EL (cell line): ENCODE measurements at places on chromosomes 16 and 17.
A peak's percentile ranks its signal among the peaks of the same experiment; 100 is the strongest.

- no peak for DNase-seq
These were observed 40.8 kb downstream of the SCNN1G start for GRCh38 chr16:23223368-23223767.

DNA sequence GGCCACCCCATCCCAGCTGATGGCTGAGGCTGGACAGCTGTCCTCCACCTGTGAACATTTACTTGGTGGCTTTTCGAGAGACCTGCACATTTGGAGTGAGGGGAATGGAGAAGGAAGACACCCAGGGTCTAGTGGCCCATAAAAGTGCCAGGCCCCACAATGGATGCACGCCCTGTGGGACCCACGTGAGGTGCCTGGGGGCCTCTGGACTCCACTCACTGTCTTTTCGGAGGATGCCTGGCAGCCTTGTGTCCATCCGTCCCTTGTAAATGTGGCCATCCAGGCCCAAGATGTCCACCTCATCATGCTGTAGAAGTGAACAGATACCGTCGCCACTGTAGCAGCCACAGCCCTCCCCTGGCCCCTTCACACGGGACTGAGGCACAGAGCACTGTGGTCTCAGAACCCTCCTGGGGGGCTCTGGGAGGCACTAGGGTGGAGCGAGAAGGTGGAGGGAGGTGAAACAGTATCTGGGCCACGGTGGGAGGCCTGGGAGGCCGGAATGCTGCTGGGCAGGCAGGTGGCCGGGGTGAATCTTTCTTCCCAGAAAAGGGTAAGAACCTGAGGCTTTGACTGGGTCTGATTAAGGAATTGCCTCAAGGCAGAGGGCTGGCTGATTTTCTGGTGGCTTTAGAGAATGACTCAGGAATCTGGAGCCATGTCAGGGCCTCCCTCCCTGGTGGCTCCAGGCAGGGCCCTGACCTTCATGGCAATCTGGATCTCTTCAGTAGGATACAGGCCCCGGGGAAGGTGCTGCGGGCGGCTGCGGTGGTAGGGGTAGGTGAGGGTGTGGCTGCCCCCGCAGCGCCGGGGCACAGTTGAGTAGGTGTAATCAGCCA is 11.5 kb downstream of the UBALD2 start:
- peak; percentile 74 for DNase-seq

DNA sequence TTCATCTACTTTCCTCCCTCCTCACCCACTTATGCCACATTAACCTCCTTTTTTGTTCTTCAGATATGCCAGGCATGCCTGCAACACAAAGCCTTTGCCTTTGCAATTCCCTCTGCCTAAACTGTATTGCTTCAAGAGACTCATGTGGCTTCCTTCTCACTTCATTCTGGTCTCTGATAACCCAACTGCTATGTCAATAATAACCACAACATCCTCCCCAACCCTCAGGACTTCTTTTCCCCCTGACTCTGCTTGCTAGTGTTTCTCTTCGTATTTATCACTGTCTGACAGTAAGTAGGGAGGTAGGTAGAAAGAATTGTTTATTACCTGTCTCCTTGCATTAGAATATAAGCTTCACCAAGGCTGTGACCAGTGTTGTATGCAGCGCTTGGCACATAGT is 22.4 kb downstream of the RBL2 start:
- DNase-seq, result no peak

DNA sequence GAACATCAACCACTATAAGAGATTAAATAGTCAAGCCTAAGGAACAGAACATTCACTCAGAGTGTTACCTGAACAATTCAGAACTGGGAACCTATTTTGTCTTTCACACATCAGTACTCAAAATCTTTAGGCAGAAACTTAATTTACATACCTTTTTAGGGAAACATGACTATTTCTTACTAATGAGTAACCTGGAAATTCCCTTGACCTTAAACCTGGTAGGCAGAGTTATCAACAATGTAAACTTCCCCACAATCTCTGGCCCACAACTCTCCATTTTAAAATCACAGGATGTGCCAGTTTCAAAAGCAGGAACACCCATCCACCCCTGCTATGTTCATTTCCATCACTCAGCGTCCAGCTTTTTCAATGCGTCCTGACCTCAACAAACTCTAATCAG is 132.9 kb upstream of the ANKFN1 start:
- DNase-seq, result no peak

DNA sequence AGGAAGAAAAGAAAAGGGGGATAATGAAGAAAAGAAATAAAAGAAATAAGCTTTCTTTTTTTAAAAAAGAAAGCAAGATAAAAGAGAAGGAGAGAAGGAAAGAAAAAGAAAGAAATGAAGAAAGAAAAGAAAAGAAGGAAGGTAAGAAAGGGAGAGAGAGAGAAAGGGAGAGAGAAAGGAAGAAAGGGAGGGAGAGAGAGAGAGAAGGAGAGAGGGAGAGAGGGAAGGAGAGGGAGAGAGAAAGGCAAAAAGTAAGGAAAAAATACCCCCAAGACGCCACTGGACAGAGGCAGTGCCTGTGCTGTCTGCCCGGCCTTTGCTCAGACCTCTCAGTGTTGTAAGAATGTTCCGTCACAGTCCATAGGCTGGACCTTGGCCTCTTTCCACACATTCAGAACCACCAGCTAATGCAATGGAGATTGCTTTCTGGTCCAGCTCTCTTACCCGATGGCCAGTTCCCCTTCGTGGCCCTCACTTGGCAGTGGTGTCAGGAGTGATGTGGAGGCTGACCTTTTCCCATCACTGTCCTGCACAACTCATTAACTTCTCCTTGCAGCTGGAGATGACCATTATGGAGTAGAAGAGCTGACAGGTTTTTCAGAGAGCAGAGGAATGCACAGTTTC is 14.3 kb upstream of the HNF1B start:
- no peak for DNase-seq

DNA sequence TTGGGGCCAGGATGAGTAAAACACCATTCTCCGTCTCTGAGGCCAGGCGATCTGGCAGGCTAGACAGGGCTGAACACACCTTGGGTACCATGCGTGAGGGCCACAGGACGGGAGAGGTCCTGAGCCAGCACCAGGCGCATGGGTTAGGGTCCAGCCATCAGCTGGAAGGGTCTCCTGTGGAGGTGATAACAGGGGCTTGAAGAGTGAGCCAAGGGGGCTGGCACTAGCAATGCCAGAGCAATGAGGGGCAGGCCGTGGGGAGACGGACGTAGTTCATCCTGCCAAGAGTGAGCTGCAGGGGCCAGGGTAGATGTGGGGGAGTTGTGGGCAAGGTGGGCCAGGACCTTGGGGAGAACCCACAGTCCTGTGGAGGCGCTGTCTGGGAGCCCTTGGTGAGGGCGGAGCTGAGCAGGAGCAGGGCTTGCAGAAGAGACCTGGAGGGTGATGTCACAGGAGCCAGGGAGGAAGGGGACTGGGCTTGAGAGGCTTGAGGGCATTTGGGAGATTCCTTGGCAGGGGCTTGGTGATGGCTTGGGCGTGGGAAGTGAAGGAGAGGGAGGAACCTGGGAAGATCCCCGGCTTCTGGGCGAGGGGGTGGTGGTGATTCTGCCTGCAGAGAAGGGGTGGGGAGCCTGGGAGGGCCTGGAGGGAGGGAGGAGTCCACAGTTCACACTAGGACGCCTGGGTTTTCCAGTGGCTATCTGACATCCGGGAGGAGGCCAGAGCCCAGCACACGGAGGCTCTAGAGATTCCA is 6.3 kb upstream of the NPTX1 start:
- DNase-seq, result peak; percentile 36

DNA sequence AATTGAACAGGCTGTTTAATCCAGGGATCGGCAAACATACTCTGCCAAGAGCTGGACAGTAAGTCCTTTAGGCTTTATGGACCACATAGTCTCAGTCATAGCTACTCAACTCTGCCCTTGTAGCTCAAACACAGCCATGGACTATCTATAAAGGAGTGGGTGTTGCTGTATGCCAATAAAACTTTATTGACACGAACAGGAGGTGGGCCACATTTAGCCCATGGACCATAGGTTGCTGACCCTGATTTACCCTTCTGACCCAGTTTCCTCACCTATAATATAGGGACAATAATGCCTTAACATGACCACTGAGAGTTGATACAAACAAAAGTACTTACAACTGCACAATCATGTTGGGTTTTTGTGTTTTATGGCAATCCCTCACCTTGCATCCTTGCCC is 257.0 kb upstream of the SDK2 start:
- no peak for DNase-seq

DNA sequence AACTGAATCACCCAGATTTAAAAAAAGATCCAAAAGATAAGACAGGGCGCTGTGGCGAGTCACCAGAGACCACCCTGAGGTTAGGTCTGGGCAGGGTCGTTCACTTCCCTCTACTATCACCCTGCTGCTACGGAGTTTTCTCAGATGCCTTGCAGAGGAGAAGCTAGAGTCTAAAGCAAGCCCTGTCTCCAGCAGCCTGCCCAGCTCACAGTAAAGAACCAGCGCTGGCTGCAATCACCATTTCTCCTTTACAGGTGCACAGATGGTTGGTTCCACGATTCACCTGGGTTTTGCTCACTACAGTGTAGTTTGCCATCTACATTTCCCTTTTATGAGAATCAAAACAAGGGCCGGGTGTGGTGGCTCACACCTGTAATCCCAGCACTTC is 71.3 kb downstream of the SRCIN1 start:
- no peak for DNase-seq

- no peak for DNase-seq
These were observed 29.4 kb upstream of the ATP2A3 start for GRCh38 chr17:3993493-3994220.

DNA sequence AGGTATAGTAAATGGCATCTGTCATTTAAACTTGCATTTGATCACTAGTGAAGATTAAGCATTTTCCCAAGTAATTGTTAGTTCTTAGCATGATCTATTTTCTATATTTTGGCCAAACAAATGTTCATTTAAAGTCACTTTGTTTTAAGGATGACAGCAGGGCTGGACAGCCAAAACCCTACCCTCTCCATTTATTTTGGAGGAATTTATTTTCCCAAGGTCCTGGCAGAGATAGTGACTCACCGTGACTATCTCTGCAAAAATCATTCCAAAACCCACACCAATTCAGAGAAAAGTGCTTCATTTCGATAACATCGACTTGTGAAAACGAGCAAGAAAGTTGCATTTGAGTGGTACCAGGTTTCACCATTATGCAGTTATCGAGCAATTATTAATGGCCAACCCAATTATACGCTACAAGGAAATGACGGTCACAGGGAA is 665 bp upstream of the AKAP1 start:
- no peak for DNase-seq

- no peak for DNase-seq
These were observed 27.1 kb upstream of the VWA3A start for GRCh38 chr16:22065252-22065651.

GRCh38 chr16:84847564-84848355 is 28.0 kb downstream of the CRISPLD2 start:
- DNase-seq, result no peak

DNA sequence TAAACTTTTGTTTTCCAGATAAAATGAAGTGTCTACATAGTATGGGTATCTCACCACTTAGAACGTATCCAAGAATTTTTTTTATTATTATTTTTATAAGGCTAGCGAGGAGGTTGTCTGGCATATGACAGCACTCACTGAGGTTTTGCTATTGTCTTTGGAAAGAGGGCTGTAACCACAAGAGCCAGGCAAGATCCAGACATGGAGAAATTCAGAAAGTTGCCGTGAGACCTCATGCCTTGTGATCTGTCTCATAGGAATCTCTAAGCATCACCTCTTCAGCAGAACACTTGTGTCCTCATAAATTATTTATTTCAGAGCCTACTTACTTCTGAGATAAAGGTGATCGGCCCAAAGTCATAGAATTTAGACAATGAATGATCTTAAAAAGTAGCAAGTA is 410.8 kb downstream of the CDH11 start:
- peak; percentile 52 for DNase-seq

GRCh38 chr16:85963753-85964285 is 64.9 kb downstream of the IRF8 start:
- DNase-seq, result no peak

DNA sequence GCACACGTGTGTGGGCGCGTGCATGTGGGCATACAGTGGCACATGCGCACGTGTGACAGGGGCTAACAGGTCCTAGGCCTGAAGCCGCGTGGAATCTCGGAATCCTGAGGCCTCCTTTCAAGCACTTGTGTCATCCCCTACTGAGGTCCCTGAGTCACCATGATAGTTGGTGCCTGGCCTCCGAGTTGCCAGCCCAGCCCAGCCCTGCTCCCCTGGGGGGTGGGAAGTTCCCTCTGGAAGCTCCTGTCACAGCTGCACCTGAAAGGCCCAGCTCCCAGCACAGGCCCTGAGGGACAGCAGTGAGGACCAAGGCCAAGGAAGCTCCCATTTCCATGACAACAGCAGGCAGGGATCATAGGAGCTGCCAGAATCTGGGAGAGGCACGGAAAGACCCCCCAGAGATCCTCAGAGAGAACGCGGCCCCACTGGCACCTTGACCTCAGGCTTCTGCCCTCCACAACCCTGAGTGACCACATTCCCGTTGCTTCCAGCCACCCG is 35.4 kb upstream of the ENPP7 start:
- DNase-seq, result no peak

DNA sequence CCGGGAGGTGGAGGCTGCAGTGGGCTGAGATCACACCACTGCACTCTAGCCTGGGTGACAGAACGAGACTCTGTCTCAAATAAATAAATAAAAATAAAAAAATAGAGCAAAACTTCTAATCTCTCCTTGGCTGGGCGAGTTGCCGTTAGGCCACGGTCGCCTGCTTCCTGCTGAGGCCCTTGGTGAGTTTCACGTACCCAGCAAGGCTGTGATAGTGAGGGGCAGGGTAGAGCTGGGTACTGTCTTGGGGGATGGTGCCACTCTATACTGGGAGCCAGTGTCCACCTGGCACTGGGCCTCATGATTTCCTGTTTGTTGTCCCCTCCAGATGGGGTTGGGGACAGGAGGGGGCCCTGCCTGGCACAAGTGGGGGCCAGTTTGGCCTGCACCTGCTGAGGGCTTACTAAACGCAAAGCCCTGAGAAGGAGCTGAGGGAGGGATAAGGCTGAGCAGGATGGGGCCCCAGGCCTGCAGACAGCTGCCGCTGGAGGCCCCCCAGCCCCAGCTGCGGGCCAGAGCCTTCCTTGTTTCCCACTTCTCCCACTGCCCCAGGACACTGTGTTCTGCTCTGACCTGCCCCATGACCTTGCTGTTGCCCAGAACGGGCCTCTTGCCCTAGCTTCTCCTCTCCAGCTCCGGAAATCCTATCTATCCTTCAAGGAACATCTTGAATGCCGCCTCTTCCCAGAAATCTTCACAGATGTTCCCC is 25.4 kb downstream of the GJD3 start:
- DNase-seq, result no peak

- DNase-seq, result no peak
These were observed 38.4 kb upstream of the ARL4D start for GRCh38 chr17:43360376-43360738.

GRCh38 chr16:49622421-49623402 is 233.2 kb downstream of the ZNF423 start:
- no peak for DNase-seq

- no peak for DNase-seq
These were observed 74.7 kb upstream of the TOX3 start for GRCh38 chr16:52621651-52622050.
